ENCODE measurements at places on chromosomes 7 and 10.

DNA sequence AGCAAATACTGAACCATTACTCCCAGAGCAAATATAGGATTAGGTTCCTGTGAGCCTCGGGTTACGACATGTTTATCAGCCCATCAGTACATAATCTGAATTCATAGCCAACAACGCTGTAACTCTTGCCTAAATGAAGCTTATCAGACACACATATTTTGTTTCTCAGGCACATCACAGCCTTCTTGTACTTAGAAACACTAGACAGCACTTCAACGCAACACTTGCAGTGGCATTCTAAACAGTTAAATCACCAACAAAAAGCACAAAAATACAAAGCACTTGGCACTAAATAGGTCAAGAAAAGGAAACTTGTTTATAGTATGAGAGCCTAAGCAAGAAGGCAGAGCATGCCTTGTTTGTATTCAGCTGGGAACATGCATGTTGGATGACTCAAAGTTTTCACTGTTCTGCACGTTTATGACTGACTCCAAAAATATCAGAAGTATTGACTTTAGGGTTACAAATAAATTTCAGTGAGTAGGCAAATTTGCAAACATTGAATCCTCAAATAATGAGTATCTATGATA, 75.0 kb downstream of the VPS50 start:
- peak; percentile 55 for DNase-seq

DNA sequence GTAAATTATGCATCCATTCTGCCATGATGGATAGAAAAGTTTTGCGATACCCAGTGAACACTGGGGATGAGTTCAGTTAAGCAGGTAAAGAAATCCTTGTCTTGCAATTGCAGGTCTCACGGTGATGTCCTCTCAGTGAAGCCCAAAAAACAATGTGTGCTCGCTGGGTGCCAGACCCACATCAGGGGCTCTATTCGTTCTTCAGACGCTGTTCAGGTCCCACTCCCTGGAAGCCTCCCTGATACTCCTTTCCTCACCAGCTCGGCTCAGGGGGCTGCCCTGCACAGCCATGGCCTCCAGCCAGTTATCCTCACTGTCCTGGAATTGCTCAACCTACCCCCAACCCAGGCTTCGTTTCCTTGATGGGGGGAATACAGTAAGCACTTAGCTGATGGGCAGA, 323.5 kb downstream of the ADARB2 start:
- no peak for DNase-seq

- DNase-seq, result no peak
Measured at GRCh38 chr7:155450970-155451801, 6.7 kb upstream of the EN2 start.

DNA sequence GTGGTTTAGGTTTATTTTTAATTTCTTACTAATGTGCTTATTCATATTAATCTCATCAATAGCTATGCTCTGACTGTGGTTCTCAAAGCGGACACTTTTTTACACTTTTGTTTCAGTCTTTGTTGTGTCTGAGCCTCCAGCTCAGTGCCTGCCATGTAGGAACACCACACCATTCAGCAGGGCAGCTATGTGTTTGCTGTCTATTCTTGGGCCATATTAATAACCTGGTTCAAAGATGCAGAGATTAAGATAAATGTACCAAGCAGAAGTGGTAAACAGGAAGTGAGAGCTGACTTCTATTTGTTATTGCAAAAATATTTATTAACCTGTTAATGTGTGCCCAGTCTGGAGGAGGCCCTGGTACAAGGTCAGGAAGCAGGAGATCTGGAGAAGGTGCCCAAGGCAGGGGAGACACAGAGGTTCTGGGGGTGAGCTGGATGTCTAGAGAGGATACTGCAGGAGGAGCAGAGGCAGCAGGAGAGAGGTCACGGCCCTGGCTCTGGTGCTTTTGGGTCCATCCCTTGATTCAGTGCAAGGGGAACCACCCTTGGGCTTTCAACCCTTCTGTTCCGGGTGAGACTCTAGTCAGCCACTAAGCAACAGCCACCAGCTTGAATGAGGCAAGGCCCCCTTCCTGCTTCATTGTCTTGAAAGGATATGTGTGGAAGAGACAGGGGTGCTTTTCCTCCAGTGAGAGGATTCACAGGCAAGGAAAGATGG, 1.9 kb downstream of the TBXAS1 start:
- no peak for DNase-seq

GRCh38 chr10:107091126-107091525, 73.4 kb downstream of the SORCS1 start:
- no peak for DNase-seq

DNA sequence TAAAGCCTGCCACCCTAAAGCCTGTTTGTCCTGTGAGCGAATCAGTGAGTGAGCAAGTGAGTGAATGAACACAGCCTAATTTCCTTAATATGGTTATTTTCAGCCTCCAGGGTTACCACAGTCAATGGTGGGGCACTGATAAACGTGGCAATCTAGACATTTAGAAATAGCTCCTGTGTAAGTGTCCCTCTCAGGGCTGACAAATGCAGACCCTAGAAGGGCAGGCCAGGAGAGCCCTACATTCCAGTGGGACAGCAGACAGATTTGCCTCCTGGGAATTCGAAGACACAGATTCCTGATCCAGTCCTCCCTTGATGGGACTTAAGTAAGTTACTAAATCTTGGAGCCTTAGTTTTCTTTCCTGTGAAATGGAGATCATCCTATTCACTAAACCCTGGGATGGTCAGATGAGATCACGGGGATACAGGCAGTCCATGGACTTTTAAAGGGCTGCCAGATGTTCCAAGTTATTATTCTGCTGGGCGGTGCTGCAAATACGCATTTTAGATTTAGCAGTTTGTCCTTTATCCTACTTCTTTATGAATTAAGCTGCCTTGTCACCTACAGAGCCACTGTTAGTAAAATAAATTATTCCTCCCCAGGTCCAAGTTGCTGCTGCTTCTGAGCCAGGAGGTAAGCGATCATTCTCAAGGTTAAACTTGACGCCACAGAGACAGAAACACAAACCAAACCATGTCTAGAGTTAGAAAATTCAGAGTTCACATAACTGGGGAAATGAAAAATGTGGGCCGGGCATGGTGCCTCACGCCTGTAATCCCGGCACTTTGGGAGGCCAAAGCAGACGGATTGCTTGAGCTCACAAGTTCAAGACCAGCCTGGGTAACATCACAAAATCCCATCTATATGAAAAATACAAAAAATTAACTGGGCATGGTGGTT, 54.8 kb upstream of the TM9SF3 start:
- DNase-seq, result no peak

DNA sequence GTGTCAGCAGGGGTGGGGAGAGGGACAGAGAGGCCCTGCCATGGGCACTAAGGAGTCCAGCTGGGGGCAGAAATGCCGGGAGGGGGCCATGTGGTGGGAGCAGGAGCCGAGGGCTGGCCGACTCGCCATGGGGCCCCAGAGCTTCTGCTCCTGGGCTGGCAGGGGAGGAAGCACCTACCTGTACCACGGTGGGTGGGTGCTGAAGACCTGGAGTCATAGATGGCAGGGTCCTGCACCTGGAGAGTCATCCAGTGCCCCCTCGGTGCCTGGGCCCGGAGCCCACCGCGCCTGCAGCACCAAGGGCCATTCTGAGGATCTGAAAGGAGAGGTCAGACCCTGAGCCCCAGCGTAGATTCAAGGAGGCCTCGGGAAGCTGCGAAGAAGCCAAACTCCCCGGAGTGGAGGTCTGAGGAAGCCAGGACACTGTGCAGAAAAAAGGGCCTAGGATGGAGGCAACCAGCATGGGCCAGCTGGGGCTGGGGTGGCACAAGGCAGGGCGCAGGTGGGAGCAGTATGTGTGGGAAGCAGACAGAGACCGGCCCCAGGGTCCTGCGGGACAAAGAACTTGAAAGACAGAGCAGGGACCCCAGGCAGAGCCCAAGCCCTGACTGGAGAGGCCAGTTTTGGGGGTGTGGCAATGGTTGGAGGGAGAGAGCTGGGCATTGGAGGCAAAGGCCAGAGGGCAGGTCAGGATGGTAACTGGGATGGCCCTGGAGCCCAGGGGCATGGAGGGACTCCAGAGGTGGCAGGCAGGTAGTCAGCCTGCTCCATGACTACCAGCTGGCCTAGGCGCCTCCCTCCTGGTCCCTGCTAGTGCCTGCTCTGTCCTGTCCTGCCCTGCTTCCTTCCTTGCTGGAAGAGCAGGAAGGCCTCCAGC, 26.7 kb upstream of the SMARCD3 start:
- DNase-seq, result no peak

- no peak for DNase-seq
Measured at GRCh38 chr7:29272057-29272456, 77.5 kb downstream of the CHN2 start.

- DNase-seq, result no peak
Measured at GRCh38 chr7:74302745-74303221, 13.6 kb downstream of the CLIP2 start.

DNA sequence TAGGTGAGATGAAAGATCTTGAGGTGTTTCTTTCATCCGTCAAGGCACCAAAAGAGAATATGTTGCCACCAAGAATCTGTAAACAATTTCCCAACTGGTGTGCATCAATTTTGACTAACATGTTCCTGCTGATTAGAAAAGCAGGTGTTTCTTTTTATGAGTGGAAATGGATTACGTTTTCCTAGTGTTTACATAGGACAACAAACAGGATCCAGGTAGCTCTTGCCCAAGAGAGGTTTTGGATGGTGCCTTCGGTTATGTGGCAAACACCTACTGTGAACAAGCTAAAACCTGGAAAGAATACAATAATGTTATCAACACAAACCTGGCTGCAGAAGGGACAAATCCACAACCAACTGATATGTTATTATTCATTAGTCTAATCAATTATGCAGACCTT, 53.6 kb upstream of the WNT16 start:
- no peak for DNase-seq

DNA sequence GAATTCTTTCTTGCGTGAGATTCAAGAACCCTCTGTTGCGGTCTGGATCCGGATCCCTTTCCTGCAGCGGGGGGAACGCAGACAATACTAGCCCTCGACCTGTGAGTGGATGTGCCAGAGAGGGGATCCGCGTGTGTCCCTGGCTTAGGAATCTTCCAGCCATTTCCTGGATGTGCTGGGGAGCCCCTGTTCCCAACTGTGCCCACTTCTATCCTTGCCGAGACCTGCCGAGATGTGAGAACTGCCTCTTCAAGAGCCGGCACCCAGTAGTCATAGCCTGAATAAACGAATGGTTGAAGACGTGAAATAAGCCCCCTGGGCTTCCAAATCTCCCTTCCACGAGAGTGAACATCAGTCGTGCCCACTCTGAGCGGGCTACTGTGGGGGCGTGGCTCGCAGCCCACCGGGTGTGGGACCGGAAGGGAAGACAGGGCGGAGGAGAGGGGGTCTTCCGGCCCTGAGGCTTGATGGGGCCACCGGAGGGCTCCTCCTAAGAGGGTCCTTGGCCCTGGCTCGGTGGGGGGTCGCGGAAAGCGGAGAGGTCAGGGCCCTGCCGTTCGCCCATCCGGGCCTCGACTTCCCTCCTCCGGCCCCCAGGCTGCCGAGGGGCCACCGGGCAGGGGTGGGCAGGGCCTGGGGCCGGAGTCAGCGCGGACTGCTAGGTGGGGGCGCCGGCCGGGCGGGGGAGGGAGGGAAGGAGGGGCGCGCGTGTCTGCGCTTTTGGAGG, 1.3 kb upstream of the CCDC136 start:
- DNase-seq, result no peak

- peak; percentile 73 for DNase-seq
Measured at GRCh38 chr10:17075533-17076359, 53.9 kb downstream of the CUBN start.

DNA sequence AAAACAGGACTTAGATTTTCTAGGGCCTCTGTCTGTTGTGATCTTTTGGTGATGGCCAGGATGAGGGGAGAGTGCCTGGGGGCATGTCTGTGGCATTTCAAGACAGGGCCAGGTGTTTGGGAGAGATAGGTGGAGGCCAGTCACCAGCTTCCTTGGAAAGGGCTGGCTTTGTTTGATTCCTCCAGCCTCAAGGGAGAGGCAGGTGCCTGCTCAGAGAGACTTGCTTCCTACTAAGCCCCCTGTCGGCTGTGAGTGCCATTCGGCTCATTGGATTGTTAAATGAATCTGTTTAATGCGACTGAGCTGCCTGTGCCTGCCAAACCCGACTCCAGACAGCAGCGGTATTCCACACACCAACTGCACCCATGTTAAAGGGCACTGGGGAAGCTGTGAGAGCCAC, 304.1 kb upstream of the COBL start:
- DNase-seq, result no peak

- DNase-seq, result no peak
Measured at GRCh38 chr7:97118306-97118917, 914 bp downstream of the SDHAF3 start.

DNA sequence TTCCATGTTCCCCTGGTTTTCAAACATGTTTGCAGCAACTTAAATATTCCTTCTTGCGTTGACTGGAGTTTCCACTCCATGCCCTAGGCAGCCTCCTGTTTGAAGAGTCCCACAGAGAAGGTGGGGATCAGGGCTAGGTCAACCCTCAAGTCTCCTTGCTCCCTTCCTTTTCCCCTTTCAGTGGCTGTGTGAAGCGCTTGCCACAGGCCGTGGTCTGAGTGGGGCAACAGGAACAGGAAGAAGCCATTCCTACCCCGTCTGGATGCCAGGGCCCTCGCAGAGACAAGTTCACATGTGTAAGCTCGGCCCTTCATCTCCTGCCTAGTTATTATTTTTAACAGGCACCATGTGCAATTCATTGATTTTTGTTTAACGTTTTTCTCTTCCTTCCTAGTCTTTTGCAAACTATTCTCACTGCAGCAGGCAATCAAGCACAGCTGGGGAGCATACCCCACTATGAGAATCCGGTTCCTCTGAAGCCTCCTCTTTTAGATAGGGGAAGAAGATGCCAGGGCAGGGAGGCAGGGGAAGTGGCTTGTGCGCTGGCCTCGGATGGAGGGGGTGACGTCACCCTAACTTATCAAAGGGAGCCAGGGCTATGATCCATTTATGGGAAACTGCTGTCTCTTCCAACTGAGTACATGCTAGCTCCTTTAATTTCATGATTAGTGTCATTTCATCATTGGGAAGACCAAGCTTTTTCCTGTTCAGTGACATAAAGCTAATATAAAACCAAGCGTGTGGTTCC, 64.2 kb downstream of the PRLHR start:
- no peak for DNase-seq

DNA sequence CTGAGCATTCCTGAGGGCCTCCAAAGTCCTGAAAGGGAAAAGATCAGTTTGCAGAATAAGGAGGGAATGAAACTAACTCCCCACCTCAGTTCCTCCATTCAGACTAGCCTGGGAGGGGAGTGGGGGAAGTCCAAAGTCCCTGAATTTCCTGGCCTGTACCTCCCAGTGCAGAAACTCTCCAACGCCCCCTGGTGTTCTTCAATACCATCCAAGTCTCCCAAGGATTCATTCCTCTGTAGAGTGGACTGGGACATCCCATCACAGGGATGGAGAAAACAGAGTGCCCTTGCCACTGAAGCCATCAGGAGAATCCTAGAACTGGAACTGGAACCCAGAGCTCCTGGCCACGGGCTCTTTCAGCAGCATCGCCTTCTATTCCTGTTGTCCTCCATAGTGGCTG, 1.6 kb upstream of the COL13A1 start:
- DNase-seq, result peak; percentile 81

DNA sequence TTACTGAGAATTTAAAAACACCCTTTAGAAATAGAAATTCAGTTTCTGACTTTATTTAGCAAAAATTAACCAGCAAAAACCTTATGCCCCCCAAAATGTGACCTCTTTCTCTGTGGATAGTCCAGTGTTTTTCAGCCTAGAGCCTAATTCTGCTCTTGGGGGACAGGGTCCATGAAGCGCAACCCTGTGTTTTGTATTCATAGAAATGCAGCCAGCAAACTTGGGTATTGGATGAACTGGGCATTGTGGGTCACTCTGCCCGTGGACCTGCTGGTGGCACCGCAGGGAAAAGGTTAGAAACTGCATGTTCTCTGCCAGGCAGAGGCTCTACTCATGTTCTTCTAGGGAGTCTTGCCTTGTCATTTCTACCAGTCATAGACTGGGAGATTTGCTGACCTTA, 787.4 kb upstream of the C7orf33 start:
- no peak for DNase-seq

Data from astrocyte of the hippocampus (primary cell).